GM12892 (cell line): ENCODE measurements at places on chromosomes 13 and 19.

DNA sequence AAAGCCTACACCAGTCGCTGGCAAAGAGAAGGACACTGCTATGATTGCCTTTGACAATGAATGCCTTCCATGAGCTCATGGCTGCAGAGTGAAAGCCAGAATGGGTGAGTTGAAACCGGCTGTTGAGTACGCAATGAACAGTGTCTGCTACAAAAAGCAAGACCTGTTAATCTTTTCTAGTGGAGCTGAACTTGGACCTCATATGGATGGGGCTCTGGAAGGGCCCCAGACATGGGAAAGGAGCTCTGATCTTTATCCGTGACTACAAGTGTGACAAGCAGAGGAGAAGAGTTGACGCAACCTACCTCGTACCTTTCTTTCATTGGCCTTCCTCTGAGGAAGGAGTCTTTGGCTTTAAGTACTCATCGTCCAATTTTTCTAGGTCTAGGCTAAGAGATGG is 67.1 kb upstream of the TSC22D1 start:
- DNase-seq, result no peak

GRCh38 chr19:807627-808422 is 10.6 kb downstream of the PTBP1 start:
- peak; percentile 25 for DNase-seq

DNA sequence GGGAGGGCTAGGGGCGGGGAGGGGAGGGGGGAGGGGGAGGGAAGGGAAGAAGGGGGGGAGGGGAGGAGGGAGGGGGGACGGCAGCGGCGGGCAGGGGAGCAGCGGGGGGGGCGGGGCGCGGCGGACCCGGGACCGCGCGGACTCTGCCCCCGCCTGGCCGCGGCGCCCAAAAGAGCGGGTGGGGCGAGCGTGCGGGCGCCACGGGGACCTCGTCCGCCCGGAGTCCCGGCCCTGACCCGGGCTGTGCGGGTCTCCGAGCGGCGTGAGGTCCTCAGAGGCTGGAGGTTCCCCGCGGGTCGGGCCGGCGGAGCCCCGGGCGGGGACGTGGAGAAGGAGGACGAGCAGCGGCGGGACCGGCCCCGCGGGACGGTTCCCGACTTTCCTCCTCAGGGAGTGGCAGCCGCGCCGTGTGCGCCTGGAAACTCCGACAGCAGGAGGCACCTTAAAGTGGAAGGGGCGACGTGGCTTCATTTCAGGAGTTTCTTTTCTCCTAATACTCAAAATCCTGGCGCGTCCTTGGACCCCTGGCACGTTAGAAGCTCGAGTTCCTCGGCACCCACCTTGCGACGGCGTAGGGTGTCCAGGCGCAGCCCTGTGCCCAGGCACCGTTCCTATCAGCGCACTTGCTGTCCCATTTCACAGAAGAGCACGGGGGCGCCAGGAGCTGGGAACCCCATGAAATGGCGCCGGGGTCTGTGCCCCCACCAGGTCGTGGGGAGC is 518 bp upstream of the PLPP2 start:
- DNase-seq, result no peak

DNA sequence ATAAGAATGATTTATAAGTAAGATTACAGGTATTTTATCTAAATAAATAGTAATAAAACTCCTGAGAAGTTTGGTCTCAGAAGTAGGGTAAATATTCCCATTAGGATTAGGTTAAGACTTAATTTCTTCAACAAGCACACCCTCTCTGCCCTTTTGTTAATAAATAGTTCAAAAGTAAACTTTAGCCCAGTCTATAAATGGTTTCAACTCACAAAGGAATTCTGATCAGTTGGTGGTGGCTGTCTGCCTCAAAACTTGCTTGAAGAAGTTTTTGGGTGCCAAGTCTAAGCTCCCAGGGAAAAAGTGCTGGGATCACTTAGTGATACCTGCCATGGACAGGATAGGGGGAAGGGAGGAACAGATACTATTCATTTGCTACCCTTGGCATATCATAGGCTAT is 22.9 kb downstream of the MBNL2 start:
- DNase-seq, result no peak

DNA sequence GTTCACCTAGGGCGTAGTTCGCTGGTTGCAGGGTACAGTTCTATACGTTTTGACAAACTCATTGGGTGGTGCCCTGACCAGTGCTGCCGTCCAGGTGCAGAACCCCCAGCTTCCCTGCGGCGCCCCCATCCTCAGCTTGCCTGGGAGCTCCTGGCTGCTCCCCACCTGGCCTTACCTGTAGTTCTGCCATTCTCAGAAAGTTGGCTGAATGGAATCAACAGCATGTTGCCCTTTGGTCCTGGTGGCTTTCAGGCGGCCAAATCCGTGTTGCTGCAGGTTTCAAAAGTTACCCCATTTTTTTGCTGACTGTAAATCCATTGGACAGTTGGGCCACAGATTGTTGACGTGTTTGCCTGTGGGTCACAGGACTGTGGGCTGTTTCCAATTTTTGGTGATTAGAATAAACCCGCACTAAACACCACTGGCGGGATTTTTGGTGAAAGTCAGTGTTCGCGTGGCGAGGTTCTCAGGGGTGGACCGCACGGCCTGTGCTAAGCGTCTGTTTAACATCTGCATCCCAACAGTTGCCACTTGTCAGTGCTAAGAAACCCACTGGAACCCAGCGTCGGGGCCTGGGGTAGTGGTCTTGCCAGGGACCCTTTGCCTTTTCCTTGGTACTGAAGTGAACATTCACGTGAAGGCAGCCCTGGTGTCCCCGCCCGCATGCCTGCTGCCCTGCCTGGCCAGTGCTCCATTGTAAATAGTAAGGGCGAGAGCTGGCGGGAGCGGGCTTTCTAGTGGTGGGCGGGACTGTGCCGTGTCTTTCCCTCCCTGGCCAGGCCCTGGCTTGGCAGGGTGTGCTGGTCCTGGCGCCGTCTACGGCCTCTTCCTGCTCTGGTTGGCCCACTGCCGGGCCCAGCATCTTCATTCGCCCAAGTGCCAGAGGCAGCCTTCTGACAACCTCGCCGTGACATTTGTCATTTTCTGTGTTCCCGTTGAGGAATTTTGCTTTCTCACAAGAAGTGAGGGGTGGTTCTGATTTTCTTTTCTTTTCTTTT is 3.3 kb downstream of the DOT1L start:
- DNase-seq, result no peak

GRCh38 chr19:58511353-58512208 is at the start of gene SLC27A5:
Gene SLC27A5 (minus strand): TSS chr19:58511992. CDS start chr19:58511955, 37 bp downstream.
- no peak for DNase-seq

DNA sequence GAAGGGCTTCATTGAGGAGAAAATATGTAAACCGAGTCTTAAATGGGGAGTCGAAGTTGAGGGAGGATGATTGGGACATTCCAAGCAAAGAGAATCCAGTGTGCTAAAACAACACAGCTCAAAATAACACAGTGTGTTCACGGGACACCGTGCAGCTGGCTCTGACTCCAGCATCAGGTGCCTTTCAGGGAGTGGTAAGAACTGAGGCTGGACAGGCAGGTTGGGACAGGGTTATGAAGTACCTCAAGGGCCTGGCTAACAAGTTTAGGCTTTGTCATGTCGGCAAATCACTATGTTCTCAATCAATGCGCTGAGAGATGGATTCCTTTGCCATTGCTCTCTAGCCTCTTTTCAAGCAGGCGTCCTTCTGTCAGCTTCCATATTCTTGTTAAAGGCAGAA is 27.5 kb upstream of the WDFY2 start:
- DNase-seq, result no peak

DNA sequence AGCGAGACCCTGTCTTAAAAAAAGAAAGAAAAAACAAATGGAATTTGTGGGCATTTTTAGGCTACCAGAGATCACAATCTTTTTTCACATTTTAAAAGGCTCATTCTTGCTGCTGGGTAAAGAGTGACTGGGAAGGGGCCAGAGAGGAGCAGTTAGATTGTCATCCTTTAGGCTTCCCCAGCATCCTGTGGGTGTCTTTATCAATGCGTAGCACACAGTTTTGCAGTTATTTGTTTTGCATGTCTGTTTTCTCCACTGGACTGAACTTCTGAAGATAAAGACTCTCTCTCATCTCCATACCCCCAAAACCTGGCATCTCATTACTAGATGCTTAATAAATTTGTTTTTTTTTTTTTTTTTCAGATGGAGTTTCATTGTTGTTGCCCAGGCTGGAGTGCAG is 2.1 kb upstream of the UTP14C start:
- no peak for DNase-seq

- DNase-seq, result no peak
These were observed 574 bp downstream of the ZNF227 start for GRCh38 chr19:44212866-44213346.

- no peak for DNase-seq
These were observed 5.3 kb upstream of the PROZ start for GRCh38 chr13:113152984-113153809.

DNA sequence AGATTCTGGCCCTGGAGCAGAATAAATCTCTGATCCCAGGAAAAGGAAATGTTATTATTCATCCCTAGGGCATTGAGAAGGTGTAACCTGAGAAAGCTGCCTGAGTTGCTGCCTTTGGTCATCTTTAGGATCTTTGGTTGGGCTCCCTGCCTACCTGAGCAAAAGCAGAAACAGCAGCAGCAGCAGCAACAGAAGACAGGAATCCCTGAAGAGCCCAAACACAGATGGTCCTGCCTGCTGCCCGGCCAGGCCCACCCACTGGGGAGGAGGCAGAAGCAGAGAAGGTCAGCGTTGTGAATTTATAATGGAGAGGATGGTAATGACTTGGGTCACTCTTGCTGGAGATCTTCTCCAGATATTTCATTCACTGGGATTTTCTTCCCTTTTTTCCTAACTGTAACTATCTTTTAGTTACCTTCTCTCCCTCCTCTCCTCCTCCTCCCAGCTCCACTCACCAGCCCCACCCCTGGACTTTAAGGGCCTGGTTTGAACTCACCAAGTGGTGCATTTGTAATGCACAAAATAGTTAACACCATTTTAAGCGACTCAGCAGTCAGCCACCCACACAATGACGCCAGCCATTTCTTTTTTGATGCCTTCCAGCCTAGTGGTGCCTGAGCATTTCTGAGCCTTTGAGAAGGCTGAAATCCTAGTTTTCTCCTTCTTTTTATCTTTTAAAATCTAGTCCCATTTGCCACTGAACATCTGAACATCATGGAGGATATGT is 91.7 kb downstream of the HSPH1 start:
- DNase-seq, result no peak

DNA sequence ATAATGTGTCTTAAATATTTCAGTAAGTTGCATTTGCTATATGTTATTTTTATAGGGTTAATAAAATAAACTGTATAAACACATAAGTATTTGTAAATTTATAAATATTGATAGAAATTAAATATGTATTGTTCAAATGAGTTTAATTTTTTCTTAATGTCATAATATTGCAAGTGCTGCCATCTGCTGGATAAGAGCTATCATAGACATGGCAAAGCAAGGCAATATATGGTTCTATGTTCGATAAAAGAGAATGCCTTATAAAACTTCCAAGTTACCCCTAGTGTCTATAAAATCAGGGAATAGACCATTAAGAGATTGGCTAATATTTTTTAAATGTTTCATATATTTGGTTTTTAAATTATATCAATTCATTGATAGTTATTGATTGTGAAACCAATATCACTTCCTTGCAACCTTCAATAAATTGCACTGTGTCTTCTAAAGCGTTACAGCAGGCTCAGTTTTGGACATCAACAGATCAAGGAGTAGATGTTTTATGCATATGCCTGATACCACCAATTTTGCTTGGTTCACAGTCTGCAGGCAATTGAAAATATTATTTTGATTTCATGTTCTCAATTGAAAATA is 29.0 kb upstream of the SLITRK6 start:
- no peak for DNase-seq

DNA sequence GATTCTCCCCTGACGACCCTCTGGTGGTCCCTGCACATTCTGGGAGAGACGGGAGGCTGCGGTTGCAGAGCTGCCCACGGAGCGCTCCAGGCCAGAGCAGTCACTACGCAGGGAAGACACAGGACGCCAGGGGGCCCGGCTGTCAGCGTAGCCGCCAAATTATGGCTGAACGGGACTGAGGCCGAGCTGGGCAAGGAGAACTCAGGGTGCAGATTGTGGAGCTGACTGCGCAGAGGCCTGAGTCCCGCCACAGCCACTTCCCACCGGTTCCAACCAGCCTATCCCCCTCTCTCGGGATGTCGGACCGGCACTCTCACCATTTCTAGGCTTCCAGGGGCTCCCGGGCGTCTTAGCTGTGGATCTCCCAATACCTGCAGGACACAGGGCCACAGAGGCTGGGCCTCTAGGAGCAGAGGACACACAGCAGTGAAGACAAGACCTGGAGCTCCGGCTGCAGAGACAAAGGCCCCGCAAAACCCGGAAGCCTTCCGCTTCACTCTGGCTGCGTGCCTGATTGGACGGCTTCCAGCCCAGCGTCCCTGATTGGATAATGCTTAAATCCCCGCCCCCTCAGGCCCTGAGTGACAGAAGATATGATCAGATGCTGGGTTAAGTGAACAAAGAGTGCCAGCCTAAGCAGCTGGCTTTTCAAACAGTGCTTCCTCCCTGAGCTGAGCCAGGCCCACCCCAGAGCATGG is at the start of gene ZNF737:
Gene ZNF737, minus strand, starts transcription at position 461 of the 698 bp plus-strand sequence. Its CDS starts 141 bp downstream, at position 320.
- peak; percentile 56 for DNase-seq

GRCh38 chr19:52945652-52946321 is 16.9 kb downstream of the ZNF816 start:
- DNase-seq, result no peak

DNA sequence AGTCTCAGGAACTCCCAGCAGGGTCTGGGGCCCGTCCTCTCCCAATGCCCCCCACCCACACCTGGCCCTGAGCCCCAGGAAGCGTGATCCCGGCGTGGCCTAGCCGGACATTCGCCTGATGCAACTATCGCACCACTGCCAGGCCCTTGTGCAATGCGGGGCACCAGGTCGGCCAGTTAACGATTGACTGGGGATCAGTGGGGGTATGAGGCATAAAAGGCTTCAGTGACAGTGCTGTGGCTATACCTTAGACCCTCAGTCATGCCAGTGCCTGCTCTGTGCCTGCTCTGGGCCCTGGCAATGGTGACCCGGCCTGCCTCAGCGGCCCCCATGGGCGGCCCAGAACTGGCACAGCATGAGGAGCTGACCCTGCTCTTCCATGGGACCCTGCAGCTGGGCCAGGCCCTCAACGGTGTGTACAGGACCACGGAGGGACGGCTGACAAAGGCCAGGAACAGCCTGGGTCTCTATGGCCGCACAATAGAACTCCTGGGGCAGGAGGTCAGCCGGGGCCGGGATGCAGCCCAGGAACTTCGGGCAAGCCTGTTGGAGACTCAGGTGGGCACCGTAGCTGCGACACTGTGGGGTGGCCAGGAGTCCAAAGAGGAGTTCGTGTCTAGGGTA is at the start of gene ANGPTL8:
Gene ANGPTL8, plus strand, starts transcription at position 243 of the 624 bp plus-strand sequence. Its CDS starts 19 bp downstream, at position 262.
- no peak for DNase-seq

DNA sequence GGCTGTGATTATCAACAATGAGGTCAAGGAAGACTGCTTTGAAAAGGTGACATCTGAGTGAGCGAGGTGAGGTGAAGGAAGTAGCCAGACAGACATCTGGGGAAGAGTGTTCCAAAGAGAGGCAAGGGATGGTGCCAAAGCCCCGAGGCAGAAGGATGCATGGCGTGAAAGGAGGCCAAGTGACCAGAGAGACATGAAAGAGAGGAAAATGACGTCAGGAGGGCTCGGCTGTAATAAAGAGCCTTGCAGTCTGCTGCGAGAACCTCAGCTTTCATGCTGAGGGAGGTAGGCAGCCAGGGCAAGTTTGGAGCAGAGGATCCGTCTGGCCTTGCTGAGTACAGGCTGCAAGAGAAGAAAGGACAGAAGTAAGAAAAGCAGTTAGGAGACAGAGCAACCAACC is 50.8 kb downstream of the FOXO1 start:
- no peak for DNase-seq
